ENCODE measurements at places on chromosomes 7 and 10.

DNA sequence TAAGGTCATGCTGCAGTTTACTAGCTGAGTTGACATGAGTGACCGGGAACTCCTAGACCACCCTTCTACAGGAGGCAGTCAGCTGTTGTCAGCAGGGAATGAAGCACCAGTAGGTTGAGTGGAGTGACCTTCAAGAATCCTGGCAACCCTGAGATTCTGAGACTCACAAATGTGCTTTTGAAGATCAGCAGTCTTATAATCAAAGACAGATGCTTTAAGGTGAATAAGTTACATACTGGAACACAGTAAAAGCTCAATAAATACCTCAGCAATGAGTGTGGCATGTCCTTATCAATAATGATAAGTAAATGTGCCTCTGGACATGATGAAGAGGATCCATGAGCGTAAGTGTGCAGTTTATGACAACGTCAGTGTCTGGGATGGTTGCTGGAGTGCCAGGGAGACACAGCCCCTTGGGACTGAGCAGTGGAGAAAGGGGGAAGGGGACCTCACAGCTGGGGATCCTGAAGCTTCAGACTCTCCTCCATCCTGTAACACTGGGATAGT, 11.9 kb upstream of the OR6V1 start:
- DNase-seq = no peak

DNA sequence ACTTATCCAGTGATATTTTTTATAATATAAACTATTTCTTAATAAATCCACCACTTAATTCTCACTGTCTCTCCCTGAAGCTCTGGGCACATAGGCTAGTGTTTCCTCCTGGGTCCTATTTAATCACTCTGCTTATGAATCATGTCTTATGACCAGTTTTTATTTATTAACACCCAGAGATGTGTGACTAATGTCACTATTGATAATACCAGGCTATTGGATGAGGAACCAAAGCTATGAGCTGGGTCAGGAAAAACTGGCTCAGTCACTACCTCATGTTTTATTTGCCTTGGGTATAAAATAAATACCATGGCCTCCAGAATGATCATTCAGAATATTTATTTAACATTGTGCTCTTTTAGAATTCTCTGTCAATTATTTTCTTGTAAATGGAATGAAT, 5.2 kb downstream of the SEMA3E start:
- no peak for DNase-seq

DNA sequence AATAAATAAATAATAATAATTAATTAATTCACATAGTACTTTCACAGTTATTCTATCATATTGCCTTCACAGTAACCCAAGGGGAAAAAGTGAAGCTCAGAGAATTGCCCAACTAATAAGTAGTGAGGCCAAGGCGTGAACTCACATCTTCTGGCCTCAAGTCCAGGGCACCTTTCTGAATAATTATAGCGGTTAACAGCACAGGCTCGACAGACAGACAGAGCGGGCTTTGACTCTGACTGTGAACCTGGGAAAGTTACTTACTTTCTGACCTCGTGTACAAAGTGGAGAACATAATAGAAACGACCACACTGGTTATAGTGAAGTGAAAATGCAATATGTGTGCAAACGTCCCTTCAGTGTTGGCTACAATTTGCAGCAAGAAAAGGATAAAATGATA, 5.7 kb upstream of the SMKR1 start:
- DNase-seq = no peak

DNA sequence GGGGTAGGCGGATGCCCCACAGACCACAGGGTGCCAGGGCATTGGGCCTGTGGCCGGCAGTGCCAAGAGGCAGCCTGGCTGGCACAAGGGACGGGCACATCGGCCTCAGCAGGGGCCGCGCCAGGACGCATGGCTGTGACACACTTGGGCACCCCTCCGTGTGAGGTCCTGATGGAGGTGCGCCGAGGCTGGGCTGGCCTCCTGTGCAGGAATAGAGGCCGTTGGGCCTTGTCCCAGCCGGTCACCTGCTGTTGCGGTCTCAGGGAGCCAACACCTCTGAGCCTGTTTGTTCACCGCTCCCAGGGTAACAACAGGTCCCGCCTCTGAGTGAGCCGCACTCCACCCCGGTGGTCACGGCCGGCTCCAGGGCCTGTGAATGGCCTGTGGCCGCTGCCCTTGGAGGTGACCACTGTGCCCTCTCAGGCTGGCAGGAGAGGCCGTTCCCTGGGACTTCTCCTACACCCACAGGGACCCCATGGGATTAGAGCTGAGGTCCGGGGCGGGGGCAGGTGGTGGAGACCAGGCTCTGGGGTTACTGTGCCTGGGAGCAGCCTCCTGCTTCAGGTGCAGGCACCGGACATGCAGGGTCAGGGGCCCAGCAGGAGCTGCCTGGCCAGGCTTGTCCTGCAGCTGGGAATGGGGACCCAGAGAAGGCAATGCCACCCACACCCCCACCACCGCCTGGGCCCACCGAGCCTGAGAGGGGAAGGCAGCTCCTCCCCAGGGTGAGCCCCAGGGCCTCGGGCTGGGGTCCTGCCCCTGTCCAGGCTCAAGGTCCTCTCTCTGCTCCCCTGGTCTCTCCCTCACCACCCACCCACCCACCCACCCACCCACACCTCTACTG, 12.0 kb downstream of the PWWP2B start:
- DNase-seq = no peak

DNA sequence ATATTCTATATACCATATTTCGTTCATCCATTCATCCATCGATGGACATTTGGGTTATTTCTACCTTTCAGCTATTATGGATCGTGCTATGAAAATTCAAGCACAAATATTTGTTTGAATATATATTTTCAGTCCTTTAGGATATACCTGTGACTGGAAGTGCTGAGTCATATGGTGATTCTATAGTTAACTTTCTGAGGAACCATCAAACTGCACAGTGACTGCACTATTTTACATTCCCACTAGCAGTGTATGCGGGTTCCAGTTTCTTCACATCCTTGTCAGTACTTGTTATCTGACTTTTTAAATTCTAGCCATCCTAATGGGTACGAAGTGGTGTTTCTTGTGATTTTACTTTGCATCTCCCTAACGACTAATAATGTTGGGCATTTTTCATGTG, 104.0 kb downstream of the MAPK8 start:
- DNase-seq = no peak

DNA sequence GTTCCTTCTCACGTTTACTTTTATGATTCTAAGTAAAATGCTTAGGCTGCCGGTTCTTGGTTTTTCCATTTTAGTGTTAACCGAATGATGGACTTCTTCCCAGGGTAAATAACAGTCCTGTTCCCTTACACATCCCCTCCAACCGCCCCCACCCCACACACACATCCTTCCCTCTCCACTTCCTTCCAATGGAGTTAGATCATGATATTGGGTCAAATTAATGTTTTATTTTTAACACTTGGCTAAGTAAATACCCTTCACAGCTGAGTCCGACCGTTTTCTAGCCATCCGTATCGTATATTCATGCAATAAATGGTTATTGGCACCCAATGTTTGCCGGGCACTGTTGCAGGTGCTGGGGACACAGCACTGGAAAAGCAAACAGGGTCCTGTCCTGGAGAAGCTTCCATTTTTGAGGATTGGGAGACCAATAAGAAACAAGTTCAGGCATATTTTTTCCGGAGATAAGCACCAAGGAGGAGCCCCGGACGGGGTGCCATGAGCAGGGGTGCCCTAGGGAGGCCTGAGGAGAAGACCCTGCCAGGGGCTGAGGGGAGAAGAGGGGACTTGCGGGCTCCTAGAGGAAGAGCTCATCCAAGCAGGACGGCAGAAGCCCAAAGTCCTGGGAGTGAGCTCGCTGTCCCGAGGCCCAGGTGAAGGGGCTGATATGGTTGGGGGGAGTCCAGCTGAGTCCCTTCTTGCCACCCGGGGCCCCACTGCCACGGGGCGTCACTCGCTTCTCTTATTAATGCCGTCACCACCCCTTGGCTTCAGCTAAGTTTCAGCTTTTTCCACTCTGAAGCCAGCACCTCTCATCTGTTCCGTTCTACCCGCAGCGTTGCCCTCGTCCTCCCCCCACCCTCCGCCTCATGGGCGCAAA, 126.0 kb upstream of the RET start:
- DNase-seq = no peak

- no peak for DNase-seq
Measured at GRCh38 chr10:8273749-8274148, 219.3 kb downstream of the GATA3 start.

DNA sequence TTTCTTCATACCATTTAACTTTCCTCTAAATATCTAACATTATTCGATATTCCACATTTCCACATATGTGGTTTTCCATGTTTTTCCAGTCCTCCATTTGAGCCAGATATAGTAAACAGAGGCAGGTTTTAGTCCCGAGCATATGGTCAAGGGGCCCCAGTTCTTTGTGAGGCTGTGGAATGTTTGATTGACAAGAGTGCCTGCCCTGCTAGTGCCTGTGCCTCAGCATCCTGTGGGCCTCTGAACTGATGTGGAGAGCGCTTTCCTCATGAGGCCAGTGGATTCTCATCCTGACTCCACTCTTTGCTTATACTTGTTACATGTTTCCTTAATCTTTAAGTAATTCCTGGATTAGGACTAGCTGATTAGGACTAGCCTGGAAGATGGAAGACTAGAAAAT, 58.8 kb downstream of the POM121L12 start:
- DNase-seq = no peak

DNA sequence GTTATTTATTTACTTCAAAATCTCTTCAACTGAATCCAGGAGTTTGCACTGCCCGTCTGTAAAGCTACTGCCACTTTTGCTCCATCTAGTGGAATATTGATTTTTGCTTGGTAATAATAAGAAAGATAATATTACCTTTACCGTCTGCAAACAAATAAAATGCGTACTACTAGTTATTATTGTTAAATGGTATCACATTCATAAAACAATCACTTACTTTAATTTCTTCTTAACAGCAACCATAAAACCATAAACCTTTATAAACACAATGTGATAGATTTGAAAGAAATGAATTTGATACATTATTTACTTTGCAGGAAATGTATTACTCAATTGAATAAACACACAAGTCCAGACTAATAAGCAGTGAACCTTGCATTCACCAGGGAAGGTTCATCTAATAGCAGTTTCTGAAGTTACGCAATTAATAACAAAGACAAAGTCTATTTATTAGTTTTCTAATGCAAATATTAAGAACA, 6.4 kb downstream of the AGMO start:
- no peak for DNase-seq

- no peak for DNase-seq
Measured at GRCh38 chr7:73397521-73398281, 35.9 kb upstream of the FZD9 start.

- no peak for DNase-seq
Measured at GRCh38 chr7:105974471-105974870, 11.4 kb downstream of the CDHR3 start.

DNA sequence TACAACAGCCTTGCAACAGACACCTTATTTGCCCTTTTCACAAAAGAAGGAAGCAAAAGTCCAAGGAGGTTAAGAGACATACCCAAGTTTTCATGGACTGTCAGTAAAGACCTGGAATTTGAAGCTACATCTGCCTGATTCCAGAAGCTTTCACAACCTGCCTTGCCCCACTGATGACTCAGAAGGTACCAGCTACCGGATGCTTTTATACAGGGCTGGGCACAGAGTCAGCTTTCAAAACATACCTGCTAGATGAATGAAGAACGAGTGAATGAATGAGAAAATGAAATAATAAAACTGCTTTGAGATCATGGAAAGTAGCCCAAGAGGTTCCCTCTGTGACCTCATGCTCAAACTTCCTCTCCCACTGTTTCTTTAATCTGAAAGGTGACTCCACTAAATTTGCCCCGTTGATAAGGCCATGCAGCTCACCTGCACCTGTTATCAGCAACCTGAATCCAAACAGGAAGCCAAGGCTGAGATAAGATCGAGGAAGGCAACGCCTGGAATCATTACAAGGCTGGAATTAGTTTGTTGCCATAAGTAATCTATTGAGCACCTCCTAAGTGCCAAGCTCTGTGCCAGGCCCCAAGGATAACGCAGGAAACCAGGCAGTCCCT, 151.5 kb downstream of the WDR11 start:
- no peak for DNase-seq

DNA sequence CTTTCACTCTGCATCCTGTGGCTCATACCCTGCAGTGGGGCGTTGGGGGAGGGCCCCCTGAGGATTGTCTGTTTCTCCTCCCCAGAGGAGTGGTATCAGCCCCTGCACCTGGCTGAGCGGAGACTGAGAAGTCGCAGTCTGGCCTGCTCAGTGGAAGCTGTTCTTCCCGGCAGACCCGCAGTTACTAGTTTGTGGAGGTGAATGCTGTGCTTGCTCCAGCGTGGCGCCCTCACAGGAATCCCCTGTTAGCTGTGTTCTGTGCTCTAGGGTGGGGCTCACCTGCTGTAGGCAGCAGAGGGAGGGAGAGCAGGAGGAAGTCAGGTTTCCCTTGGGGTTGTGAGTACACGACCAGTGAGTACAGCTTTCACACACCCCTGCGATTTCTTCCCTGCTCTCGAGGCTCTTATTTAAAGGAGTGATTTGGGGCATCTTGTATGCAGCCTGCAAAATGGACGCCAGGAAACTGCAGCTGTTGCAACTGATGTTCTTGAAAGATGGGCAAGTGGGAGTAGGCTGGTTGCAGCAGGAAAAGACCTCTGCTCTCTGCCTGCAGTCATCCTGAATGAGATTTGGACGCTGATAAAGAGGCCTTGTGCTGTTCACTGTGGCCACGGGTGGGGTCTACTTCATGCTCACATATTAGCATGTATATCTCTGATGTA, 66.4 kb downstream of the HK1 start:
- no peak for DNase-seq

- DNase-seq = no peak
Measured at GRCh38 chr10:21130108-21130507, 233.0 kb upstream of the NEBL start.

GRCh38 chr7:142440219-142440905, 182.5 kb upstream of the PRSS58 start:
- DNase-seq = no peak

GRCh38 chr10:29648983-29649268, 14.2 kb upstream of the SVIL start:
- no peak for DNase-seq

- DNase-seq = no peak
Measured at GRCh38 chr7:152899548-152900109, 140.1 kb downstream of the ACTR3B start.

DNA sequence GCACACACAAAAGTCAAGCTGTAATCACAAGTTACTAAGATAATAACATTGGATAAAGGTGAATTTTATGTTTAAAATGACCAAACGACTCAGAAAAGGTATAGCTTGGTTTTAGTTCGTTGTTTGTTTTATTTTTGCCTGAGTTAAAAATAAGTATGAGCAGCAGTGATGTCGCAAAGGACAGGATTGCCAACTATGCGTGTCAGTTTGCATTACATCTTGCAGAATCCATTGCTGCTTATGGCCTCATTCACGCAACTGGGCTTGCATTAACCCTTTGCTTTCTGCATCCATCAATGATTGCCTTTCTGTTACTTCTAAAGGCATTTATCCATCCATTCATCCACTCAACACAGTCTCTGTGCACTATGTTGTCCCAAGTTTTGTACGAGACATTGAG, 389.6 kb downstream of the DPP6 start:
- no peak for DNase-seq

GRCh38 chr7:118214833-118215182, 9.7 kb upstream of the ANKRD7 start:
- no peak for DNase-seq

DNA sequence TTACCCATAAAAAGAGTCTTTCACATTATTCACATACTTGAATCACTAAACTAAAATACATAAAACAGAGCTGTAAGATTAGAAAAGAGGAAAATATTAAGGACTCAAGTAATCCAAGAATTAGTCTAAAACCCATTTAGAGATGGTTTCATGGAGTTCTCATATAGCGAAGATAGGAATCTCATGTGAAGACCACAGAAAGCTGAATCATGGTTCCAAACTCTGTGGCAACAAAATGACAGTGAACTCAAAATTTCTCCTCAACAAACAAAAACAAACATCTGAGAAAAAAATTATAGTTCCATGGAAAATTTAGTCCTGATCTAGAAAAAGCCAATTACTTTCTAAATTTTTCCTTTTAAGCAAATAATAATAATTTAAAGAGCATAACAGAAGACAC, 34.6 kb downstream of the BAZ1B start:
- DNase-seq = no peak

All from stimulated activated CD8-positive, alpha-beta memory T cell treated with anti-CD3 and anti-CD28 coated beads, Interleukin-4, amount 100 ng/mL, for 24 hours (primary cell).